HAP-1 (cell line): ENCODE measurements at places on chromosomes 4 and X.

- DNase-seq = no peak
Measured at GRCh38 chrX:15505101-15505500, 4.5 kb downstream of the BMX start.

GRCh38 chr4:148007792-148008191 lies 275.9 kb downstream of the ARHGAP10 start:
- DNase-seq = no peak

GRCh38 chr4:141037446-141037845 lies 95.8 kb downstream of the RNF150 start:
- DNase-seq = no peak

DNA sequence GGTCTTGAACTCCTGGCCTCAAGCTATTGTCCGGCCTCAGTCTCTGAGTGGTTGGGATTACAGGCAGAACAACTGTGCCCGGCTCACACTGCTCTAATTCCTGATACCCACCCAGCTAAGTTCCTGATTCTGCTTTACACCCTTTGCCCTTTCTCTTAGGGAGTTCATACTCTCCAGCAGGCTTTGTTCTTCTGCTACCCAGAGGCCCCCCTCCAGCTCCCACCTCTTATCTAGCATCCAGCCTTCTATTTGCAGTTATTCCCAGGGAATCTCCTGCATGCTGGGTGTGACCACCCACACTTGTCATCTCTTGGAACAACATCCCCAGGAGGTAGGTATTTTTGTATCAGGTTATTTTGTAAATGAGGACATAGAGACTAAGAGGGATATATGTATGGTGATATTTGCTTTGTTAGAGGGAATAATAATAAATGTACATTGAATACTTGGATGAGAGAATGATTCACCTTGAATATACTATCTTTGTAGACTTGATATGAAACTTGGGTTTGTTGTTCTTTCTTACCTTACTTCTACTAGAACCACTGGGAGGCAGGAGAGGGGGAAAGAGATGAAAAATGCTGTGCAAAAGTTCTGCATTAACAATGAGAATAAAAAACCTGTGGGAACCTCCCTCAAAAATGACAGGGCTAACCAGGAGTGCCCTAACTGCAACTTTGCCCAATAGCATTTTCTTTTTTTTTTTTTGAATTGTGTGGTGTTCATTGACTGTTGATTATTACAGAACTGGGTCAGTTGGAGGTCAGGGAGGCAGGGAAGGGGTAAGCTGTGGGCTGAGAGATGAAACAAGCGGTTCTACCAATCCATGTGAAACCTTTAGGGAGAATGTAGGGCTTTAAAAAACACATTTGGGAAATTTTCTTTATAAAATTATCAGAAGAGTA lies 157.4 kb downstream of the SPRY1 start:
- DNase-seq = no peak

- DNase-seq = peak; percentile 64
Measured at GRCh38 chr4:48341776-48342605, 662 bp downstream of the SLAIN2 start.

- DNase-seq = no peak
Measured at GRCh38 chr4:8086783-8087445, 71.7 kb downstream of the ABLIM2 start.

DNA sequence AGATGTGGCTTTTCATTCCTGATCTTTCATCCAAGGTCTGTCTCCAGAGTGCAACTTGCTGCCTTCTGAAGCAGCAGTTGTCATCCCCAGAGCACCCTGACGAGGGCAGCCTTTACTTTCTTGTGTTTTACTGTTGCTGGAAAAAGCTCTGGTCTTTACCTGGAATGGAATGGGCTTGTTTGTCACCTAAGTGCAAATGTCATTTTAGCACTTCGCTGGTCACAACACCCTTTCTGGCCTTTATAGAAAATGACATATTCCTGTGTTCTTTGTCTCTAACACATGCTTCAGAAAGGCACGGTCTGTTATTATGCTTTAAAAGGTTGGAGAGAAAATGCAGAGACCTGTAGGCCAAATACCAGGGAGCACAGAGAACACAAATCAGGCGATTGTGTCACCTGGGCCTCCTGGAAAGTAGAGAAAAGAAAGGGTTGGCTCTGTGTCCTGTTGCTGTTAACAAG lies 332.7 kb upstream of the IGFBP7 start:
- peak; percentile 39 for DNase-seq

DNA sequence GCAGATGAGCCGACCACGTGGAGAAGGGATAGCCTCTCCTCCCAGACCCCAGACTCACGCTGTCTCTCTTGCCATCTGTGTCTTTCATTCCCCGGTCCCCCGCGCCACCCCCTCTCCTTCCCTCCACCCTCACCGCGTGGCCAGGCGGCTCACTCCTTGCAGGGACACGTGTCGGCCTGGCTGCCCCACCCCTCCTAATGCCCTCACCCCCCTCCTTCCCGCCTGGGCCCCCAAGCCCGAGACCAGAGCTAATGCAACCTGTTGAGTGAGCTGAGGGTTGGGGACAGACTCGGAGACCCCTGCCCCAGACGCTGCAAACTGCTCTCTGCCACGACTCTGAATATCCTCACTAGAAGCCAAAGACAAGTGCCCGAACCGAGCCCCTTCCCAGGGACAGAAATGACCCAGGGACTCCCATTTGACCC lies 1.8 kb downstream of the SLC38A5 start:
- DNase-seq = peak; percentile 51

DNA sequence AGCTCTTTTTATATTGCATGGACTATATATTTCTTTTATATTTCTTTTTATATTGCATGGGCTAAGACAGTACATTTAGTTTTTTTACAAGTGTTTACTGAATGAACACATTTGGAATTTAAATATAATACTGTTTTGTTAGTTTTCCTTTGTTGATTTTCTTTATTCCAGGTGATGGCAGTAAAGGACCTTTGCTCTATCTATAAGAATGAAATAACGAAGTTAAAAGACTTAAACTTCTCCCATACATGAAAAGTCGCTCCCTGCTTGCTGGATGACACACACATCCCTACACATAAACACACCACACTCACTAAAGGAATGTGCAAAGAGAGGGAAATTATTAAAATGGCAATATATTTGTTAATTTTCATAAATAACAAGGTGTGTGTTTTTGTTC lies 102.5 kb upstream of the ANXA10 start:
- no peak for DNase-seq

- DNase-seq = peak; percentile 25
Measured at GRCh38 chrX:56994375-56995270, 718 bp downstream of the SPIN3 start.

DNA sequence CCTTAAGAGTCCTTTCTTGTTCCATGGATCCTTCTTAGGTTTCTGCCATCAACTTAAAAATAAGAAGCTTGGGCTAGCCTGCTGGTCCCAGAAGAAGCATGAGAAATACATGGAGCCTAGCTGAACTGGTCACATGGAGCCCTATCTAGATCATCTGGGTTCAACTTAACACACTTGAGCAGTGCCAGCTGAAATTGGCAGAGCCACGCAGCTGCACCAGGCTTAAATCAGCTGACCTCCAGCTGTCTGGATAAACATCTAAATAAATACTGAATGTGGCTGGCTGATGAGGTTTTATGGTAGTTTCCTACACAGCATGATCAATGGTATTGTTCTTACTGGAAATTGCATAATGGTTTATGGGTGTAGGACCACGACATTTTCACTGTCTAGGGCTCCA lies 598.4 kb upstream of the FAM241A start:
- DNase-seq = no peak

DNA sequence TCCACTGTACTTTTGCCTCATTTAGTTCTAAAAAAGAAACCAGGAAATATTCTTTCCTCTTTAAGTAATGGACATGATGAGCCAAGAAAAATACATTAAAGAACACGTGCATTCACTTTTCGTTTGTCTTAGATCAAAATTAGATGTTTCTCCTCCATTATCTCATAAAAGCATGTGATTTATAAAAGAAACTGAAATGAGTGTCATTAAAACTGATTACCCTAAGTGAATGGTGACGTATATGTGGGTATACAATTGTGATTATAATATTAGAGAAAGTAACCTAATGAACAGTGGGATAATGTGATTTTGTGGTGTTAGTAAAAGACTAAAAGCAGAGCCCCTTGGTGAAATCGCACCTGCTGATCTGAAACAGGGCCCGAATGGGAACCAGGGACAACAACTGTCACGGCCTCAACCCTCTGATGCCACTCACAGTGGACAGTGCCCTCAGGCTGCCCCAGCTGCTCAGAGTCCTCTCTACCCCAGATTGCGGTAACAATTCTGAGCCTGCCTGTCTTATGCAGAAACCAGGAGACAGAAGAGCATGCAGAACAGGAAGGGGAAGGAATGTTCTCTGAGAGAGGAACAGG lies 25.7 kb upstream of the HS6ST2 start:
- DNase-seq = no peak

- no peak for DNase-seq
Measured at GRCh38 chrX:121671649-121672048, 624.2 kb downstream of the GLUD2 start.

- no peak for DNase-seq
Measured at GRCh38 chrX:71949844-71950445, 39.3 kb downstream of the NHSL2 start.

DNA sequence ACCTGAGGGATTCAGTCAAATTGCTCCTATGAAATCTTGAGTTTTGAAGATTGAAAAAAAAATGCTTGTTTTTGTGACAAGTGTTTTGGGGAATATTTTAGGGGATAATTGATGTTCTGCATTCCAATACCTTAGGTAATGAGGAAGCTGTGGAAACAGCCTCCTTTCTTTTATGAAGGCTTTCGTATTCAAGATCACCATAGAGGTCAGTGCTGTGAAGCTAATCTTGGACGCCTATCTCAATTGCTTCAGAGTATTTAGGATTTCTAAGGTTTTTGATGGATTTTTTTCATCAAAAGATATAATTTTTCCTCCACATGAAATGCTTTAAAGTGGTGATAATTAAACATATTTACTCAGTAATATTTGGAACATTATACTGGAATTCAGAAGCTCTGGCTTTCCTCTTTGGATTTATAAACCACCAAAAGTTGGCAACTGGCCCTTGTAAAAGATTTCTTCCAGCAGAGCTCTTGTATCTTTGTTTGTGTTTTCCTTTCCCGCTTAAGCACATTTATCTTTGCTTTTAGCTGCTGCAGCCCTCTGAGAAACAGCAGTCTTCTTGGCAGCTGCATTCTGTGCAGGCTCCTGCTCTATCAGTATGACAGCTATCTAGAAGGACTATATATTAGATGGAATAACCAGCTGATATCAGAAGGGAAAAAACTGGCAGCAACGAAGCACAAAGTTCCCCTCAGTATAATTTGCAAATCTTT lies 63.7 kb downstream of the HMGB2 start:
- DNase-seq = no peak

DNA sequence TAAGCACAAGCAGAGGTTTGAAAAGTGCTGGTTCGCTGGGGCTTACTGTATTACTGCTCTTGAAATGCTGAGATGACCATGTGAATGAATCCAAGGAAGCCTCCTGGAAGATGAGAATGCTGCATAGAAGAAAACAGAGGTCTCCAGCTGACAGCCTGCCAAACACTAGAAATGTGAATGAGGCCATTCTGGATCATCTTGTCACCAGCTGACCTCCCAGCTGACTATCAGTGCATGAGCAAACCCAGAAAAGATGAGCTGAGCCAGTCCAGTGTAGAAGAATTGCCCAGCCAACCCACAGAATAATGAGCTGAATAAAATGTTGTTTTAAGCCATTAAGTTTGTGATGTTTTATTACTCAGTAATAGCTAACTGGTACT lies 49.1 kb upstream of the DYNLT3 start:
- no peak for DNase-seq

GRCh38 chr4:125315576-125316400 lies 1.0 kb downstream of the FAT4 start:
- peak; percentile 72 for DNase-seq
